BE2C (cell line): ENCODE measurements at places on chromosomes 5 and 9.

- no peak for DNase-seq
These were observed 260.3 kb downstream of the NDUFS4 start for GRCh38 chr5:53820802-53821171.

GRCh38 chr9:79809931-79810330 is 238.2 kb downstream of the TLE4 start:
- no peak for DNase-seq

GRCh38 chr5:95818181-95819147 is 4.1 kb downstream of the GLRX start:
- DNase-seq = no peak

- no peak for DNase-seq
These were observed 78.4 kb downstream of the MAP1B start for GRCh38 chr5:72185496-72186329.

DNA sequence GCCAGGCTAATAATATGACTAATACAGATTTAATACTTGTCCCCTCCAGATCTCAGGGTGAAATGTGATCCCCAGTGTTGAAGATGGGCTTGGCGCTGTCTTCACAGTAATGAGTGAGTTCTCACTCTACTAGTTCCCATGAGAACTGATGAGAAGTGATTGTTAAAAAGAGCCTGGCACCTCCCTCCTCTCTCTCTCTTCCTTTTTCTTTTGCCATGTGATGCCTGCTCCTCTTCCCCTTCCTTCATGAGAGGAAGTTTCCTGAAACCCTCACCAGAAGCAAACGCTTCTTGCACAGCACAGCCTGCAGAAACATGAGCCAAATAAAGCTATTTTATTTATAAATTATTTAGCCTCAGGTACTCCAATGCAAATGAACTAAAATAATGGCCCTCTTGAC is 55.2 kb downstream of the GLDC start:
- DNase-seq = no peak

DNA sequence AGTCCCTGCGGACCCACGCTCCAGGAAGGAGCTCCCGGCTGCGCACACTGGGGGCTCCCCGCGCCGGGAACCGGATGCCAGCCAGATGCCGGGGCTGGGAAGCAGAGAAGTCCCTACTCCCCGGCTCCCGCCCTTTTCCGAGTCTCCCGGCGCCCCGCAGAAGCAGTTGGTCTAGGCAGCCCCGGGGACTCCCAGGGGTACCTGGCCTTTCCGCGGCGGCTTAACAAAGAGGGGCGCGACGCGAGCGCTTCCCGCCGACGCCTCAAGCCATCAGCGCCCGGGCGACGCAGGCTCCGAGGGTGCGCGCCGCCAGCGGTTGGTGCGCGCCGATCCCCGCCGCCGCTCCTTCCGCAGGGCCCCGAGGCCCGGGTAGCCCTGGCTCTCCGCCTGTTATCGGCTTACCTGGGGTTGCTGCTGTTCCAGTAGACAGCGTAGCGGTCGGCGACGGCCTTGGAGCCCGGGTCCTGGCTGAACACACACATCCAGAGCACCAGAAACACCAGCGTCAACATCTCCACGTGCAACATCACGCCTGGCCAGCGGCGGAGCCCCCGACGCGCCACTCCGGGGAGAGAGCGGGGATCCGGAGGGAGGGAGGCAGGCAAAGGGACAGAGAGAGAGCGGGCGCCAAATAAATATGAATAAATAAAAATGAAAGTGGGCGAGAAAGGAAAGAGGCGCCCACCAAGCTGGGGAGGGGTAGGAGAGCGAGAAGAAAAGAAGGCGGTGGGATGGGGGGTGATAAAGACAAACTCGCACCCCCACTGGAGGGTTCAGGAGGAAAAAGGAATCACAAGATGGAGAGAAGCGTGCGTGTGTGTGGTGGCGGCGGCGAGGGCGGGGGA is 428 bp downstream of the EFNA5 start:
- peak; percentile 73 for DNase-seq

- no peak for DNase-seq
These were observed 19.3 kb upstream of the SLC12A7 start for GRCh38 chr5:1131191-1131621.

GRCh38 chr9:105144841-105145240 is 99.6 kb upstream of the SLC44A1 start:
- no peak for DNase-seq

GRCh38 chr5:32027717-32028458 is 146.2 kb downstream of the GOLPH3 start:
- DNase-seq = peak; percentile 22
